ENCODE measurements at places on chromosomes 5 and 9.

DNA sequence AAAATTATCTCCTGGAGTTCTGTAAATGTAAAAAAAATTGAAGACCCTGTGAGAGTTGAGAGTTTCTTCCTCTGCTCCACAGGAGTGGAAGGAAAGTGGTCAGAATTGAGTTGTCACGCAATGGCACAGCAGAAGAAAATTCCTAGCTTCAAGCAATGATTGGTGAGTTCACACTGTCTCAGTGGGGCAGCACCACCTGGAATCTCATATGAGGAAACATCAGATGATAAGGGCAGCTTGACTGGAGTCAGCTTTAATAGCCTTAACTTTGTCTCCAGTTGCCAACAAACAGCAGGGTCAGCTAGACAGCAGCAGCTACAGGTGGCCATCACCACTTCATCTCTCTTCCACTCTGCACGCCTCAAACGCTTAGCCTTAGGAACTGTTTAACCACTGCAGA lies 211.1 kb downstream of the EFNA5 start:
- DNase-seq = no peak

DNA sequence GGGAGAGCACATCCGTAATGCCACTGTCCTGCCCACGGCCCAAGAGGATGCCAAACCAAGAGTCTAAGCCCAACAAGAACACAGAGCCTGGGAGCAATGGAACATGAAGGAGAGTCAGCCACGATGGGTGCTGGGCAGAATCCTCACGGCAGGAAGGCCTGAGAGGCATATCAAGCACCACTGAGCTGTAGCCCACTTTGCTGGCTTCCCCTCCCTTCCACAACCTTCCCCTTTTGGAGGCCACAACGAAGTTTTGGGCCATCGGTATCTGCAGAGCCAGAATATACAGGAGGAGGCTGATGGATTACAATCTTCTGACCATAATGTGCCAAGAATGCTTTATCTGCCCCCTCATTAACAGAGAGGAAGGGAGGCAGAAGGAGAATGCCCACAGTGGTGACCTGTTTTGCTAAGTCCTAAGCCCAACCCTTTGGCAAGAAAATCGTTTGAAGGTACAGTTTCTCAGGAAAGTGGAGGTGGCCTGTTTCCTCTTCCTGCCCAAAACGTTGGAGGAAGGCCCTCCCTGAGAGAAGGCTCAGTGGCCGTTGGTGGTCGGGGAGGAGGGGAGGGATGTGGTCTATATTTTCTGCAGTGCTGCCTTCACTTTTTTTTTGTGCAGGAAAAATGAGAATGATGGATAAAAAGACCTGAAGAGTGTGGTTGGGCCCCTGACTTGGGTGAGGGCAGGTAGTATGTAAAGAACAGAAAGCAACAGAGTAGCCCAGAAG lies 26.2 kb downstream of the MACROH2A1 start:
- DNase-seq = no peak

- no peak for DNase-seq
Measured at GRCh38 chr9:136858844-136859757, 7.0 kb downstream of the MAMDC4 start.

- DNase-seq = no peak
Measured at GRCh38 chr5:80615266-80615914, 39.1 kb upstream of the MSH3 start.

- no peak for DNase-seq
Measured at GRCh38 chr9:121353241-121354061, 16.6 kb downstream of the STOM start.

- DNase-seq = no peak
Measured at GRCh38 chr5:59758566-59758965, 135.0 kb downstream of the PDE4D start.

GRCh38 chr5:65032250-65032649 lies 263.5 kb downstream of the CWC27 start:
- no peak for DNase-seq

- DNase-seq = no peak
Measured at GRCh38 chr5:57491369-57491965, 8.9 kb upstream of the ACTBL2 start.

GRCh38 chr9:103997856-103998370 lies 96.2 kb upstream of the SMC2 start:
- DNase-seq = no peak

All from GM23338 (cell line).